Activated CD4-positive, alpha-beta T cell treated with anti-CD3 and anti-CD28 coated beads, Interleukin-2, amount 10 ng/mL, durations not matched to agents 7 days and 5 days (primary cell): ENCODE measurements at places on chromosomes 12 and 14. TPM values are rescaled to one million over a fixed set of nuclear protein-coding genes. Genes with fewer than 3 reads are reported as not detected.

- no peak for DNase-seq
These were observed 99.2 kb downstream of the RMST start for GRCh38 chr12:97561619-97562290.

DNA sequence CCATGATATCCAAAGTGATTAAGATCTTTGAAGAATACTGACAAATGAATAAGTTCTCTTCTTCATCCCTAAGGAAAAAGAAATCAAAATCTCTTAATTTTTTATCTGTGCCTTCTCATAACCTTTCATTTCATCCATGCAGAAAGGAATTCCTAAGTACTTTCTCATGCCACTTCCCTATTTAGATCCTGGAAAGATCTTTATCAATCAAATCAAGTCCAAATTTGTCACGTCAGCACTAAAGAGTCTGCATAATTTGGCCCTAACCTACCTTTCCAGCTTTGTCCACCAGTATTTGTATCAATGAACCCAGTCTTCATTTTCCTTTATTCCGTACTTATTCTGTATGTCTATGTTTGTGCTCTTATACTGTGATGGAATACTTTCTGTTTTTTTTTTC lies 41.2 kb downstream of the VEZT start:
- no peak for DNase-seq

GRCh38 chr12:3294481-3294911 lies 196.5 kb upstream of the PRMT8 start:
- no peak for DNase-seq

DNA sequence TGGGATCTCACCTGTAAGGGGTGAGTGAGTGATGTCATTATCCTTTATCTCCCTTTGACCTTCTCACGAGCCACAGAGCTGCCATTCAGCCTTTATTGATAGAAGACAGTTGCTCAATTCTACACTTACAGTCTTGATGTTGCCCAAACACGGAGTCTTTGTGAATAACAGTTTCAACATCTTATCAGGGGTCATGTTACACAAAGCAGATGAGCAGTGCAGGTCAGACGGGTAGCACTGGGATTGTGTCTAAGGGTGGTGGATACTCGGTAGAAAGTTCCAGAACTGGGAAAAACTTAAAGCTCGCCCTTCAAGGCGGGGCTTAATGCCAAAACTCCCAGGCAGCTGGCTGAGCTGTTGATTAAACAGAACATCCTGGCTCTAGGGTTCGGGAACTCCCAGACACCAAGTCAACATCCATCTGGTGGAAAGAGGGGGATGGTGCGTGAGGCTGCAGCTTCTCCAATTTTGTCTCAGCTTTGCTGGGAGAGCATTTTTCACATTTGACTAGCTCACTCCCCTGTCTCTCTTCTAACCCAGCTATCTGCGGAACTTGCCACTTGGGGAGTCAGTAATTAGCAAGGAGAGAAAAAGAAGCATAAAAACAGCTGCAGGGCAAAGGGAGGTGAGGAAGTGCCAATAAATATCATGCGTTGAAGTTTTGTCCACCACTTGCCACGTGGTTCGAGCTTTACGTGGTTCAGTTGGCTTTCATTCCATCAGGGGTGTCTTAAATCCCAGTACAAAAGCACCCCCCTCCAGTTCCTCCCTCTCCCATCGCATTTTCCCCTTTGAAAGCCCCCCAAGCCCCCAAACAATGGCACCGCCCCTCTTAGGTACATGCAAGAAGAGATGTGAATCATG lies 31.0 kb downstream of the FOXN4 start:
- DNase-seq = no peak

GRCh38 chr12:20125276-20125798 lies 243.0 kb upstream of the PDE3A start:
- DNase-seq = no peak

- peak; percentile 26 for DNase-seq
These were observed 87.3 kb downstream of the PHLDA1 start for GRCh38 chr12:75944097-75944904.

GRCh38 chr14:87030197-87030596 lies 962.8 kb downstream of the GALC start:
- DNase-seq = no peak

DNA sequence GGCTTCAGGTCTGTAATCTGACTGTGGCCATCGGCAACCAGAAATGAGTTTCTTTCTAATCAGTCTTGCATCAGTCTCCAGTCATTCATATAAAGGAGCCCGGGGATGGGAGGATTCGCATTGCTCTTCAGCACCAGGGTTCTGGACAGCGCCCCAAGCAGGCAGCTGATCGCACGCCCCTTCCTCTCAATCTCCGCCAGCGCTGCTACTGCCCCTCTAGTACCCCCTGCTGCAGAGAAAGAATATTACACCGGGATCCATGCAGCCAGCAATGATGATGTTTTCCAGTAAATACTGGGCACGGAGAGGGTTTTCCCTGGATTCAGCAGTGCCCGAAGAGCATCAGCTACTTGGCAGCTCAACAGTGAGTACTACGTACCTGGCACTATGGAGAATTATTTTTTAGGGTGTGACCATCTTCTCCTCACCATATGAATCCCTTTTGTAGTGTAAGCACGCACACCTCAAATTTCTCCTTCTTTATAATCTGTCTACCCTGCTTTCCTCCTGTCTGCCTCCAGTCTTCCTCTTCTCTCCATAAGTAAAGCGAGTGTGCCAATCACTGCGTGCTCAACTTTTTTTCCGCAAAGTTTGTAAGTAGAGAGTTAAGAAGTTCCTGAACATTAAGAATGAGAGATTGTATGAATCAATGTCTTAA lies at the start of gene TPH2:
Gene TPH2, plus strand, starts transcription at position 118 of the 658 bp plus-strand sequence. Its CDS starts 142 bp downstream, at position 260.
- DNase-seq = peak; percentile 67

DNA sequence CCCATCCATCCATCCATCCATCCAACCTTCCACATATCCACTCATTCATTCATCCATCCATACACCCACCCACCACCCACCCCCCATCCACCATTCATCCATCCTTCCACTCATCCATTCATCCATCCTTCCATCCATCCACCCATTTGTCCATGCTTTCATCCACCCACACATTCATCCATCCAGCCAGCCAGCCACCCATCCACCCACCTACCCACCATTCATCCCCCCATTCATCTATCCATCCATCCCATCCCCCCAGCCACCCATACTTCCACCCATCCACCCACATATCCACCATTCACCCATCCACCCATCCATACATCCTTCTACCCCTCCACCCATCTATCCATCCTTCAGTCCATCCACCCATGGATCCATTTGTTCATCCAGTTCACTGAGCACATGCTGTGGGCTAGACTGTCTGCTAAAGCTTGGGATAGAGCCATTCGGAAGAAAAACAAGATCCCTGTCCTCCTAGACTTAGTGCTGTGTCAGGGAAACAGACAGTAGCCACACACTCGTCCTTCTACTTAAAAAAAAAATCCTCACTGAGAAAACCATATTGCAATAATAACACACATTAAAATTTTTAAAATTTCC lies 377.5 kb downstream of the ADGRD1 start:
- no peak for DNase-seq

DNA sequence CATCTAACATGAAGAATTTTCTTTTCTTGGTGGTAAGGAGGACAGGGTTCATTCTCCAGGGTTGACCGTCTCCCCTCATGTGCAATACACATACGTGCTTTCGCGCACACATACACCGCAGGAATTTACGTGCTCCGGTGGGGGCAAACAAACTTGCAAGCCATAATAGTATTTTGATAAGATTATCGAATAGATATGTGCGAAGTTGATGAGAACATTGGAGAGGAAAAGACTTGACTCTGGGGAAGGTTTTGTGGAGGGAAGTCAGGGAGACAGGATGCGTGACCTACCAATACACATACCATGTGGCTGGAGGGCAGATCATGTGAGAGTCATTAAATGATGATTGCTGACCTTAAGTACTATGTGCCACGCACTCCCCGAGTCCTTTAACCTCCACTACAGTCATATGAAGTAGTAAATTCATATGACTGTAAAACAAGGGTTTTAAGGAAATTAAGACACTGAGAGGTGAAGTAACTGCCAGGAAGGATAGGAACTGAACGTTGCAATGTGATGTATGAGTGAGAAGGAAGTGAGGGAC lies 921 bp downstream of the RAD51B start:
- no peak for DNase-seq

Gene B3GNT4
- 0.71 TPM for total RNA-seq

Gene SLC22A17
- 3.4 TPM for total RNA-seq

Gene SLCO1B1
- not detected for total RNA-seq

Gene ADAM20
- total RNA-seq = 0.17 TPM

Gene NGB
- not detected for total RNA-seq

Gene ZNF385A
- total RNA-seq = 1.3 TPM

Gene CFAP73
- 0.37 TPM for total RNA-seq
